ENCODE measurements at places on chromosomes 11 and 22.
A peak's percentile ranks its signal among the peaks of the same experiment; 100 is the strongest.

GRCh38 chr22:35752006-35752862, 34.6 kb downstream of the APOL5 start:
- DNase-seq = no peak

GRCh38 chr11:17543041-17543440, 1.2 kb downstream of the USH1C start:
- DNase-seq = no peak

- no peak for DNase-seq
Measured at GRCh38 chr22:48612077-48612995, 1215.3 kb downstream of the BRD1 start.

DNA sequence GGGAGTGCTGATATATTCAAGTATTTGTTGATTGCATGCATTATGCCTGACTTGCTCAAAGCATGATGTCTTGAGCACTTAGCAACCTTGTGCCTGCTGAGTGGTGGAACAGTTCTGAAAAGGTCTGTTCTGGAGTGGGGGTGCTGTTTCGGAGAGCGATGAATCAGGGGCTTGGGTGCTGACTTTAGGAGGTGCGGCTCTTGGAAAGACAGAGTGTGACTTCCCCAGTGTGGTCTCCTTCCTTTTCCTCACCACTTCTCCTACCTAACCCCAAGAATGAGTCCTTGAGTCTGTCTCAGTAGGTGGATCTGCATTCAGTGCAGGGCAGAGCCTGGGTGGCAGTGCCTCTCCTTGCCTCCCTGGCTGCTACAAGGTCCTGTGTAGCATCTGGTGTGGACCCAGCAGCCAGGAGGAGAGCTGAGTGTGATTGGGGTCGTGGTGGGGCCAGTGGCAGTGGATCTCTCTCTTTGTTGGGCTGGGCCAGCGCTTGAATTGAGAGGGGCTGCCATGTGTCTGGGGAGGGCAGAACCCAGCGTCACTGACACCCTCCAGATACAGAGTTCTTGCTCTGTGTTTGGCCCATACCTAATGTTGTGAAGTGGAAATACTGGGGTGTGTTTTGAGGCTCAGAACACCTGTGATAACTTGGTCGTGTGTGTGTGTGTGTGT, 35.9 kb downstream of the ST3GAL4 start:
- DNase-seq = no peak

DNA sequence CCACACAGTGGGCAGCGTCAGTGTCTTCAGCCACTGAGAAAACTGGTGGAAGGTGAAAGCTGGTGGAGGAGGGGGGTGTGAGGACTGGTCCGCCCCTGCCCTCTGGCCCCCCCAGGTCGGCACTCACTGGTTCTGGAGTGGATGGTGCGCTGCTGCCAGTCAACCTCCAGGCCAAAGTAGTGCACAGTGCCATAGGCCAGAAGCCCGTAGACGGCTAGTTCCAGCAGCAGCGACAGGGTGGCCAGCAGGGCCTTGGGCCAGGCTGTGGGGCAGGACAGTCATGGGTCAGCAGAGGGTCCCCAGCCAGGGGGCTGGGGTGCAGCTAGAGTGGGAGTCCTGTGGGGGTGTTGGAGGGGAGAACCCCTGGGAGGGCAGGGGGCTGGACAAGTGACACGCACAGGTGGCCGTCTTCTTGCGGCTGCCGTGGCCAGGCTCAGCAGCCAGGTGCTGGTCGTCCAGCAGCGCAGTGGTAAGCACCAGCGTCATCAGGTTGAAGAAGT, 2.2 kb downstream of the LMF2 start:
- DNase-seq = no peak

- DNase-seq = no peak
Measured at GRCh38 chr11:43123443-43123842, 188.4 kb upstream of the API5 start.

DNA sequence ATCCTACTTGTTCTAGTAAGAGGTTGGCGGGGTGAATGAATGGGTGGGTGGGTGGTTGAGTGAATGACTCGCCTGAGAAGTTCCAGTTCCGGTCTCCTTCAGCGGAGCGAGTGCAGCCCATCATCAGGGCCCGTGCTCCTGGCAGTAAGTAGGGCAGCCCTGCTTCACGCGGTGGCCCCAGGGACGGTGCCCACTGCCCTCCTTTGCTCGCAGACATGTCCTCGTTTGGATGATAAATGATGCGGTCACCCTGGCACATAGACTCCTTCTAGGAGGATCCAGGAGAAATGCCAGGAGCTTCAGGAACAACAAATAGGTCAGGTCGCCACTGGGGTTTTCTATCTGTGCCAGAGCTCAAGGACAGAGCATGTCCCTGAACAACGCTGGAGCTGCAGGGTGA, 370.8 kb downstream of the CTTN start:
- no peak for DNase-seq

DNA sequence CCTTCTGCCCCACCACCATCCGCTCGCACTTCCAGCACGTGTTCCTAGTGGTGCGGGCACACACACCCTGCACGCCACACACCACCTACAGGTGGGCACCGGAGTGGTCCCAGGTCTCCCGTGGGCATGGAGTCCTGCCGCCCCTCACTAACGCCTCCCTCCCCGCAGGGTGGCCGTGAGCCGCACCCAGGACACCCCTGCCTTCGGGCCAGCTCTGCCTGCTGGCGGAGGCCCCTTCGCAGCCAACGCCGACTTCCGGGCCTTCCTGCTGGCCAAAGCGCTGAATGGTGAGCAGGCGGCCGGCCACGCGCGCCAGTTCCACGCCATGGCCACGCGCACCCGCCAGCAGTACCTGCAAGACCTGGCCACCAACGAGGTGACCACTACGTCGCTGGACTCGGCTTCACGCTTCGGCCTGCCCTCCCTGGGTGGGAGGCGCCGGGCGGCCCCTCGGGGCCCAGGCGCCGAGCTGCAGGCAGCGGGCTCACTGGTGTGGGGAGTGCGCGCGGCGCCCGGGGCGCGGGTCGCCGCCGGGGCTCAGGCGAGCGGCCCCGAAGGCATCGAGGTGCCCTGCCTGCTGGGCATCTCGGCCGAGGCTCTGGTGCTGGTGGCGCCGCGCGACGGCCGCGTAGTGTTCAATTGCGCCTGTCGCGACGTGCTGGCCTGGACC, 8.5 kb downstream of the SIPA1 start:
- no peak for DNase-seq

DNA sequence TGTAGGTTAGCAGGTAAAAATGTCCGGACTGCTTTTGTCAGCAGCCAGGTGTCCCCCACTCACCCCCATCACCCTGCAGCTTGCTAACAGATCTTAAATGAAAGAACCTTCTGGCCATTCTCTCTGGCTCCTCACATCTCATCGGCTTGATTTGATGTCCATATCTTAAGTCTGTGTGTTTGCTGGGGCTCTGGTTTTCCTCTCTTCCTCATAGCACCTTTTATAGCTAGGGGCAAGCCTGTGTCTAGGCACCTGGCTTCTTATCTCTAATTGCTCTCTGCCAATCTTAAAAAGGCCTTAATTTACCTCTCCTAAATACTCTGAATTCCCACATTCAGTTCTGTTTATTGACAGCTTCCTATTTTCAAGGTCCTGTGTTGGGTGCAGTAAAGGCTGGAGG, 72.0 kb downstream of the ARHGAP42 start:
- no peak for DNase-seq

GRCh38 chr22:42945736-42946135, 69.2 kb downstream of the PACSIN2 start:
- no peak for DNase-seq

DNA sequence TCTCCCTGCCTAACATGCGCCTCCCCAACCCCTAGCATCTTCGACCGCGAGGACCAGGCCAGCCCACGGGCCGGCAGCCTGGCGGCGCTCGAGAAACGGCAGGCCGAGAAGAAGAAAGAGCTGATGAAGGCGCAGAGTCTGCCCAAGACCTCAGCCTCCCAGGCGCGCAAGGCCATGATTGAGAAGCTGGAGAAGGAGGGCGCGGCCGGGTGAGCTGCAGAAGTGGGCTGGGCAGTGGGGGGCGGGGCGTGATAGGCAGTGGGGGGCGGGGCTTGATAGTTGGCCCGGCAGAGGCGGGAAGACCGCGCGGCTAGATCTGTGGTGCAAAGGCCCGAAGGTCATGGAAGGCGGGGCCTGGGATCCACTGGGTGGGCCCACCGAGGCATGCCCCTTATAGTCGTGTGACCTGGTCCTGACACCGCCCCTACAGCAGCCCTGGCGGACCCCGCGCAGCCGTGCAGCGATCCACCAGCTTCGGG, 8.7 kb downstream of the SELENOM start:
- no peak for DNase-seq

- no peak for DNase-seq
Measured at GRCh38 chr11:118343981-118344515, at the start of gene CD3G. TSS of gene CD3G (plus strand) at chr11:118344344. CDS start at chr11:118344424, 80 bp downstream.

DNA sequence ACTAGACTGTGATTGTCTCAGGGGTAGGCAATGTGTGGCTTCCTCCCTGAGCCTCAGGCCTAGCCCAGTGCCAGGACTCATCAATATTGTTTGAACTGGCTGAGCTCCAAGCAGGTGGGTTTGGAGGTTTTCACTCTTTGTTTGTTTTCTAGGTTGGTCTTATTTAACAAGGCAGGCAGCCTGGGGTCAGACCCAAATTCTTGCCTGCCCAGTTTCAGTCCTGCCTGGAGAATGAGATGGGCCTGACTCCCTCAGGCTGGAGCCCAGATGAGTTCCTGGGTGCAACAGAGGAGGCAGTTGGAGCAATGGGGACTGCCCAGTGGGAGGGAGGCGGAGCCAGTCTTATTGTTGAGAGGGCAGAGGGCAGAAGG, 28.3 kb upstream of the TP53I11 start:
- no peak for DNase-seq

DNA sequence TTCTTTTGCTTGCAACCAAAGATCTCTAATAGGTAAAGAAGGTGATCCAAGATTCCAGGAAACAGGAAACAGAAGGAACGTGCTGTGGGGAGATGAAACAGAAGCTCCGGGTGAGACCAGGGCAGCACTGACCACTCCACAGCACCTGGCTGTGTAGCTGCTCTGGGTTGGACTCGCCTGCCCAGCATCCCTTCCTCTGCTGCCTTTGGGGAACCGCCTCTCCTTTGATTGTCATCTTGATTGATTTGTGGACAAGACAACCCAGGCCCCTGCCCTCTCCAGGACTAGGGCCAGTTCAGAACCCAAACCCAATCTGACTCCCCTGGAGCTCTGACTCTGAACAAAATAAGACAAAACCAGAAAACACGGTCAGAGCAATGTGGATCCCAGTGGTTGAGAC, 14.7 kb upstream of the APOBEC3A start:
- DNase-seq = no peak

DNA sequence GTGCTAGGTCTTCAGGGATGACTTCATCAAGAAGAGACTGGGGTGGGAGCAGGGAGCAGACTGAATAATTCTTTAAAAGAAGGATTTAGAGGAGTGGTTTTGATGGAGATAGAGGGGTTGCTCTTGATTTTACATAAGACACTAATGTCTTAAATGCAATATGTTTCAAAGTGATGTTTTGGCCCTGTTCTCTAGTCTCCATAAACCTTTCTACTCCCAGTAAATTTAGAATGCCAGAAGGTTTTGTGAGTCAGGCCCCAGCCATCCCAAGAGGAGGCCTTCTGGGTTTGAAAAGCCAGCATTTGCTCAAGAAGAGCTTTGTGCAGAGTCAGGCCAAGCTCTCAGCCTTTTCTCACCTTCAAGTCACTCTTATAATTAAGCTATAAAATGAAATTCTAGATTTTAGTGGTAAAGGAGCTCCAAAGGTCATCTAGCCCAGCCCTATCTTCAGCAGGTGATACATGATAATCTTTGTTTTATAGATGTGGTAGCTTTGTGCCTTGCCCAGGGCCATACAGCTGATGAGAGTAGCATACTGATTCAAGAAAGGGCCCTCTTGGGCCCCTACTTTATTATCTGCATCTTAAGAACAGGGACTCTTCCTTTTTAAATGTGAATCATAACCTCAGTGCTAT, 122.8 kb upstream of the MTNR1B start:
- peak; percentile 57 for DNase-seq

DNA sequence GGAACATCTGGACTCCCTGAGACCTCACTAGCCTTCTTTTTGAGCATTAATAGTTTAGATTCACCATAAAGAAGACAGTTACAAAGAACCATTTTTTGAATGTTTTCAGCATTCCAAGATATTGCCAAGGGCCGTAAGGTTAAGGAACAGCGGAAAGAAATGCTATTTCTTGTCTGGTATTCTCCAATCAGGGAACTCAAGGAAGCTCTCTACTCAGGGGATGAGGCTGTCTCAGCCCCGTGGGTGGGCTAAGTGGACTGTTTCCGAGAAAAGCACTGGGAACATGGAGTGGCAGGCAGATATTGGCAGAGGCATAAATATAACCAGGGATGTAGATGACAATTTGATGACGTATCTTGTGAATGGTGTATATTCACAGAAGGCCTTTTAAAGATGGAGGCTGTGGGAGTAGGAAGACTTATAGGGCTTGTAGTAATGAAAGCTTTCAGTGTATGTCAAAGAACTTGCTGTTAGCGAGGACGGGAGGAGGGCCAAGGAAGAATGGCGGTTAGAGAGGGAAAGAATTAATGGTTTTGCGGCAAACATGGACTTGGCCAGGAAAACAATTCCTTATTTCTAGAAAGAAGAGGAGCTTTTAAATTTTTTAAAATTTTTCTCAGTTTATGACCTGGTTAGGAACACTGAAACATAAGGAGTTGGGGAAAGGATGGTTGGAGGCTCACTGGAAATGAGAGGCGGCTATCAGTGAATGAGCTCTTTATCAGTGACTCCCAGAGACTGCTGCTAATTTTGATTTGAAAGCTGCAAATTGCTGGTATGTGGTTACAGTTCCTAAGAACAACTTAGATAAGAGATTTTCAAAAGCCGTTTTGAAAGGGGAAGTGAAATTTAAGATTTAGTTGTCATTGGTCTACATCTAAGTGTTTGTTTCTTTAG, 64.6 kb downstream of the ST3GAL4 start:
- DNase-seq = no peak

DNA sequence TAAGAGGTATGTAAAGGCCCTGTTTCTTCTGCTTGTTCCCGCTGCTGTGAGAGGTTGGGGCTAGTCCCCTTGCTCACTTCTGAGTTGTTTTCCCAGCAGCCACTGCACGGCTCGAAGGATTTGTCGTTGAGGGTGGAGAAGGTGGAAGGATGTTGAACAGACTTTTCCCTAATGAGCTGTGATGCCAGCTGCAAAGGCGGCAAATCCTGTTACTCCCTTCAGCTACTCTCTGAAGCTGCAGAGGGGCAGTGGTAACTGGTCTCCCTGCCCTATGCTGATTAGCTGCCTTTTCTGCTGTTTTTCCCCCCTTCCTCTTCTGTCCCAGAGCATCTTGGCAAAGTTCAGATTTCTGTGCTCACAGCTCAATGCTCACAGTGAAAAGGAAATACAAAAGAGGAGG, 90.4 kb upstream of the SLC25A18 start:
- DNase-seq = no peak

DNA sequence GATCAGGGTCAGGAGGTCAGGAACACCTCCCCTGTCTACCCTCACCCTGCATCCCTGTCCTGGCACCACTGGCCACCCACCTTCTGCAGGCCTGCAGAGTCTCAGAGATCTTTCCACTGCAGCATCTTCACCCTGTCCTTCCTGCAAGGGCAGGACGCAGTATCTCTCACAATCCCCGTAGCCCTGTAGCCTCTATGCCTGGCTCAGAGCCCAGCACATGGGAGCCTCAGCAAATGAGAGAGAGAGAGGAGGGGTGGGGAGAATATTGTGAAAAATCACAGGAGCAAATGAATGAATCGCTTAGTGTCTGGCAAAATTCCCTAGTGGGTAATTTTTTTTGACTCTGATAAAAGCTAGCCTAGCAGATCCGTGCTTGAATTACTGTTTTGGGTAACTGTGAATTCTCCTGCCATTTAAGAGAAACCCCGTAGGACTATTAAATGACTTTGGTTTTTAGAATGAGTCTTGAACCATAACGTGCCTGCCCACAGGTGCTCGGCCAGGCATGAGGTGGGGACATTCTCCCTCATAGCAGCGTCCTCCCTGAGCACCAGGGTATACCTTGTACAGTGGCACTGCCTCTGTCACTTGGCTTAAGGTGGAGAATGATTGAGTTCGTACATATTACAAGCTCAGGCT, 91.5 kb downstream of the MORC2 start:
- DNase-seq = peak; percentile 24
